ENCODE measurements at places on chromosomes 5 and 9.

DNA sequence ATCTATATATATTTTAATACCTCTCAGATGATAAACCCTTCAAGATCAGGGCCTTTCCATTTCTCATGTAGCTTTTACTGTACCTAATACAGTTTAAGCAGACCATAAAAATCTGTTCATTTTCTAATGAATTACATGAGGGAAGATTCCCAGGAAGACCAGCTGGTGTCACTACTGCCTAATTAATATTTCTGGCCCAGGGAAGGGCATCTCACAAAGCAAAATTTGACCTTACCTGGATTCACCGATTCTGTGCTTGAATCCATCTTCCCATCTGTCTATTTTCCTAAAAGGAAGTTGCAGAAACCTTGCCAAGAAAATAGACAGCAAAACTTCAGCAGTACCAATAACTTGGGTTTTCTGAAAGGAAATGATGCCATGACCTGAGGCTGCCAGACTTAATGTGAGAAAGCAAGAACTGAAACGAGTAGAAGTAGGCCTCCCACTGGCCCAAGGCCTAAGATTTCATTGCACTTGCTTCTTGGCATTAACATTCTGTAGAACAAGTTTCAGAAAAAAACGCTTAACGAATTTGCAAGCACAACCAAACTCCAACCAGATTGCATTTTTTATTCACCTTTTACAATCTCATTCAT, 83.0 kb upstream of the GLIS3 start:
- no peak for DNase-seq

- peak; percentile 71 for DNase-seq
These were observed 18.1 kb downstream of the KYAT1 start for GRCh38 chr9:128863647-128864046.

GRCh38 chr9:135772056-135772646, 70.2 kb downstream of the KCNT1 start:
- DNase-seq = no peak

GRCh38 chr5:87389296-87390034, 23.3 kb downstream of the CCNH start:
- DNase-seq = no peak

DNA sequence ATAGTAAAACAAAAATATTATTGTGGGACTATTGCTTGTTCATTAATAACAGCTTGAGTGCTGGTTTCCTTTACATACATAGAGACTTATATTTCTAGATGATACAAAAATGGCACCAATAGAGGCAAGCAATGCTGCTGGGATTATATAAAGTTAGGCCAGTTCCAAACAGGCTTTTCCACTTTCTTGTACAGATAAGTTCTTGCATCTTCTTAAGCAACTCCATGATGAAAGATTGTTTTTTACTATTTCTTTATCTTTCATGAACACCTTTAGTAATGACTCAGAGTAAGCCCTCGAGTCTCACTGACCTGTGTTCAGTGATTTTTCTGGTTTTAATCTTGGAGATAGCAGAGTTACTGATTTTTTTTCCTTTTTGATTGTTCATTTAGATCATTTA, 324.4 kb downstream of the PRR16 start:
- DNase-seq = no peak

DNA sequence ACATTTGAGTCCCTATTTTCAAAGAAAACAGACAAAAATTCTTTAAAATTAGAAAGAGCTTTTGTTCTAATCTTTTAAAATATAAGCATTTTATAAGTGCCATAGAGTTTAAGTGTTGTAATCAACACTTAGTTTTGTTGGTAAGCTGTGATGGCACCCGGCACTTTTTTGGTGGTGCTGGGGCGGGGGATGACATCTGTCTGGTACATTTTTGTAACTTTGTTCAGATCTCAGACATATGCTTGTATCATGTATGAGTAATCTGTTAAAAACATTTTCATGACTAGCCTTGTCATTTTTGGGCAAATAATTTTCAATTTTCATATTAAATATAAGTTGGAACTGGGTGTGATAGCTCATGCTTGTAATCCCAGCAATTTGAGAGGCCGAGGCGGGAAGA, 51.7 kb downstream of the UBAP1 start:
- DNase-seq = no peak

- DNase-seq = no peak
These were observed 985 bp upstream of the WDR38 start for GRCh38 chr9:124852121-124852828.

DNA sequence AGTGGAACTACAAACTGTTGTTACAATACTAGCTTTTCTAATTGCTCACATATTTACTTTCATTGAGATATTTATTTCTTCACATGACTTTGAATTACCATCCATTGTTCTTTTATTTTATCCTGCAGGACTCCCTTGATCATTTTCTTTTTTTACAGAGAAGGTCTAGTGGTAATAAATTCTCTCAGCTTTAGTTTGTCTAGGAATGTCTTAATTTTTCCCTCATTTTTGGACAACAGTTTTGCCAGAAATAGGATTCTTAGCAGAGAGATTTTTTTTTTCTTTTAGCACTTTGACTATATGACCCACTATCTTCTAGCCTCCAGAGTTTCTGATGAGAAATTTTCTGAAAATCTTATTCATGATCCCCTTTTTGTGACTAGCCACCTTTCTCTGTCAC, 47.3 kb upstream of the STARD4 start:
- DNase-seq = no peak

DNA sequence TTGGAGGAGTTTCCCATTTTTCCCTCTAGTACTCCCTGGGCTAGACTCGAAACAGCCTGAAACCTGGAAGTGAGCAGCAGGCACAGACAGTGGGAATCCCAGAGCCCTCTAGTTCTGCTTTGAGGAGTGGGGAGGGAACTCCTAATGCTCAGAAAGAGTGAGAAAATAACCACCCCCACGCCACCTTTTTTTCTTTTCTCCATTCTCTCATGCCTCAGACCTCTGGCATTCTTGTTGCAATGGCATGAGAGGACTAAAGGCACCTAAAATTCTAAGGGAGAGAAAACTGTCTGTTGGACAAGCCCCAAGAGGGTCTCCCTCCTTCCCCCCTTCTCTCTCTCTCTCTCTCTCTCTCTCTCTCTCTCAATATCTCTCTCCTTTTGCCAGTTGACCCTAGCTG, 15.1 kb upstream of the IRF1 start:
- DNase-seq = no peak

GRCh38 chr5:179509239-179509638, 41.1 kb upstream of the RUFY1 start:
- no peak for DNase-seq

DNA sequence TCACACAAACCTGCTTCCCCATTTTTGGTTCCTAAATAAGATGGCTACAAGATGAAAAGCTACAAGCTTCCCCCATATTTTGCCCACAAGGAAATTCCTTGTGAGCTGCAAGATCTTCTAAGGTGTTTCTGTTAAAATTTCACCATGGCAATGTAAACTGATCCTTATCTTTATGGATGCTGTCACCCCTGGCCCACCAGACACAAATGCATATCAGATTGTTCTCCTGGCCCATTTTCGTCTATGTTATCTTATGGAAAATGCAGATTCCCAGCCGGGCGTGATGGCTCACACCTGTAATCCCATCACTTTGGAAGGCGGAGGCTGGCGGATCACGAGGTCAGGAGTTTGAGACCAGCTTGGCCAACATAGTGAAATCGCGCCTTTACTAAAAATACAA, 65.1 kb upstream of the IL6ST start:
- DNase-seq = no peak

DNA sequence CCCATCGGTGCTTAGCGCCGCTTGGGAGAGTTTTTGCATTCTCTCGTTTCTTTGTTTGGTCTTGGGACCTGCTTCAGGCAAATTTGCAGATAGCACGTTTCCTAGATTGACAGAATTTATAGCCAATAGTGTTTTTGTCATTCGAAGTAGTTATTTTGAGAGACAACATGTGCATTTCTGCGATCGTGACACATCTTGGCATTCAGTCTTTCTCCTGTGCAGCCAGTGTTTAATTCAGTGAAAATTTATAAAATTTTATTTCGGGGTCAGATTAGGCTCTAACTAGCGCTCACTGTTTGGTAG, 830 bp downstream of the PRRC1 start:
- no peak for DNase-seq

DNA sequence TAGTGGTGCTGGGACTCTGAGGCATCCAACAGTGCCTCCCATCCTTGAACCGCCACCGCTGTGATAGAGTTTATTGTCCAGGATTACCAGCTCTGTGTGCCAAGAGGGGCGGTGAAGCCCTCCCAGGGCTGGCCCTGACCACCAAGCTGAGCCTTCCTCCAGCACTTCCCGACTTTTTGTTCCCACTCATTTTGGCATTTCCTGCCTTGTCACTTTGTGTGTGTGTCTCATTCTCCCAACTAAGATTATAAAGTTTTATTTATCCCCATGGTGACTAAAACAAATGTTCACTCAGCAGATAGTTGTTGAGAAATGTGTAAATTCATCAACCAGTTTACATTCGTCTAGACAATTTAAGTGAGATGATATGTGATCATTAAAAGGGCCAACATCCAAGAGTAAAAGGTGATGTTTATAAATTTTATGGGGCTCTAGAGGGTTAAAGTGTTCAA, 2.5 kb downstream of the F2R start:
- no peak for DNase-seq

GRCh38 chr5:175590471-175590881, 67.4 kb upstream of the HRH2 start:
- no peak for DNase-seq

DNA sequence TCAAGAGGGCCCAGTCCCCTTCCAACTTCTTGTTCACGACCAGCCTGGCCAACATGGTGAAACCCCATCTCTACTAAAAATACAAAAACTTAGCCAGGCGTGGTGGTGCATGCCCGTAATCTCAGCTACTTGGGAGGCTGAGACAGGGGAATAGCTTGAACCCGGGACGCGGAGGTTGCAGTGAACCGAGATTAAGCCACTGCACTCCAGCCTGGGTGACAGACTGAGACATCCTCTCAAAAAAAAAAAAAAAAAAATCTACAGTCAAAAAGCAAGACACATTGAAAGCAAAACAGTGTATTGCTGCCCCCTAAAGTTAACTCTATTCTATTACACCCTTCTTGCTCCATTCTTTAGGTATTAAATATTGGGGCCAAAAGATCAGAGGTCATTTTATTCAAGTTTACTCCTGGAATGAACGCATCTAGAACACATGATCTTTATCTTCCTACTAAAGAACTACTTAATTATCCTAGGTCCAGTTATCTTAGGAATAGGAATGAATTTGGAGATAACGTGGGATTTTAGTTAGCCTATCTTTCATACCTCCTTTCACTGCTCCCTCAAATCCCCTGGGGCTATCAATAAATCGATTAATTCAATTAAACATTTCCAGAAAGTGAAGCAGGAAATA, 2.4 kb downstream of the ATG12 start:
- DNase-seq = no peak

- no peak for DNase-seq
These were observed 189.2 kb downstream of the NDUFS4 start for GRCh38 chr5:53749621-53750020.

DNA sequence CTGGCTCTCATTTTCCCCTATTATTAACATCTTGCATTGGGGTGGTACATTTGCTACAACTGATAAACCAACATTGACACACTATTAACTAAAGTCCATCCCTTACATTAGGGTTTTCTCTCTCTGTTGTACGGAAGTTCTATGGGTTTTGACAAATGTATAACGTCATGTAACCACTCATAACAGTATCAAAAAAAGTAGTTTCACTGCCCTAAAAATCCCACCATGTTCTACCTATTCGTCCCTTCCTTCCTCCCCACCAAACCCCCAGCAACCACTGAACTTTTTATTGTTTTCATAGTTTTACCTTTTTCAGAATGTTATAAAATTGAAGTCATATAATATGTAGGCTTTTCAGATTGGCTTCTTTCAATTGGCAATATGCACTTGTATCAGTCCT, 40.1 kb downstream of the MLLT3 start:
- no peak for DNase-seq
